ENCODE measurements at places on chromosomes 2 and 18. TPM values are rescaled to one million over a fixed set of nuclear protein-coding genes. Genes with fewer than 3 reads are reported as not detected.

MAP3K19 gene
- total RNA-seq, result not detected

AQP12A gene
- not detected for total RNA-seq

TXNDC9 gene
- 46.7 TPM for total RNA-seq

MARCHF4 gene
- 0.26 TPM for total RNA-seq

MAP2 gene
- 51.0 TPM for total RNA-seq

TNFAIP6 gene
- total RNA-seq, result 53.8 TPM

CAPN14 gene
- total RNA-seq, result 0.17 TPM

IER3IP1 gene
- 26.2 TPM for total RNA-seq

DYSF gene
- not detected for total RNA-seq

KCNK3 gene
- total RNA-seq, result 0.26 TPM

FBXO15 gene
- total RNA-seq, result 0.83 TPM

FRZB gene
- 2.0 TPM for total RNA-seq

FHOD3 gene
- 3.1 TPM for total RNA-seq

ANKRD30BL gene
- not detected for total RNA-seq

SGO2 gene
- total RNA-seq, result 5.4 TPM

ASXL2 gene
- 4.6 TPM for total RNA-seq

LIMS1 gene
- 52.7 TPM for total RNA-seq

MYCN gene
- total RNA-seq, result not detected

SLC16A14 gene
- total RNA-seq, result 5.6 TPM

POMC gene
- 0.66 TPM for total RNA-seq

C2orf76 gene
- total RNA-seq, result 8.5 TPM
